ENCODE measurements at places on chromosomes 12 and 14.
A peak's percentile ranks its signal among the peaks of the same experiment; 100 is the strongest.

DNA sequence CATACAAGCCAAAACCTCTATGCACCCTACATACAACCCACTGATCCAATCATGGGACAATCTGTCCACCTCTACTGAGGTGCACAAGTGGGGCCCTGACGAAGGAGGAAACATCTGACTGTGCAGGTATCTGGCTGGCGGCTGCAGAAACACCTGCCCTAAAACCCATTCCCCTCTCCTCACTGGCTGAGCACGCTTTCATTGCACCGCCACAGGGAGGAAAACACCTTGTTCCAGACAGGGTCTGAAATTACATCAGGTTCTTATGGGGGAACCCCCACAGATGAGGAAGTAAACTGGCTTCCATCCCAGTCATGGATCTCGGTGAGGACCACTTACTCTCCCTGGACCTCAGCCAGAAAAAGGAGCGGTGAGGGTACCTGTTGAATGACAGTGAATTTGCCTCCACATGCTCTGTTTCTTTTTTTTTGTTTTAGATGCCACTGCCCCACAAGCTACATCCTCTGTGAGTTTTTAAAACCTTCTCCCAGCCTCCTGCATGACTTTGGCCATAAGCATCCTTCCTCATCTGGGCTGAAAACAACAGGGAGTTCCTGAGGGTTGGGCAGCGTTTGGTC, 23.8 kb upstream of the DGLUCY start:
- no peak for DNase-seq

DNA sequence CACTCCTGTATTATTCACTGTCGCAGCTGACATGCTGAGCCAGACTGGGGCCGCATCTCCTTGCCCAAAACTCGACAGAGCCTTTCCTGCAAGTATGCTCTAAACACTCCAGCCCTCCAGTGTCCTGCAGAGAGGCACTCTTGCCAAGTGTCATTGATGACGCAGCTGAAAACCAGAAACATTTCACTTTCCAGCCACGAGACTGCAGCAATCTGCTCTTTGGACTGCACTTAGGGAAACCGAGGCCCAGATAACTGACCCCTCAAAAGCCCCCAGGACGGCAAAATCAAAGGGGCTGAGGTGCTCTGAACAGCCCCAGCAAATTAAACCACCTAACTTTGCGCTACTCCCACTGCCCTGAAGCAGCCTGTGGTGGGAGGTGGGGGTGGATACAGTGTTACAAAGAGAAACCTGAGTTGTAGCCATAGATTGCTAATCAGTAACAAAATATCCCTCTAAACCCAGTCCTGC, 2.6 kb downstream of the CCDC85C start:
- no peak for DNase-seq

- DNase-seq = no peak
Observed at GRCh38 chr12:31207799-31208465, 118.0 kb downstream of the SINHCAF start.

DNA sequence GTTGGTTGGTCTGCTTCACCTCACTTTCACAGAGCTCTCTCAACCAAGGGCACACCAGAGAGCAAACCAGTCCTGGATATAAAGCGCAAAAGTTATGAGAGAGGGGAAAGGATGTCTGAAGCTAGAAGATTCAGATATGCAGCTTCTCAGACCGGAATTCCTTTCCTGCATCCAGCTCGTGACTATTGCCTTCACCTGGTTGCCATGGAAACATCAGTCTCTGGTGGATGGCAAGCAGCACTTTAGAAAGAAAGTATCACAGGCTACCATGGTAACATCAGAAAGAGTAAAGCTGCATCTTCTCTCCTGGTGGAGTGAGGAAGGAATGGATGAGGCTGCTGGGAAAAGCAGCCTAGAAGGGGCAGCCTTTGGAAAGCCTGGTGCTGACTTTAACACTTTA, 13.7 kb downstream of the REM2 start:
- no peak for DNase-seq

- peak; percentile 89 for DNase-seq
Observed at GRCh38 chr14:89915114-89915878, 39.2 kb downstream of the EFCAB11 start.

- no peak for DNase-seq
Observed at GRCh38 chr12:105960319-105961083, 178.3 kb downstream of the NUAK1 start.

DNA sequence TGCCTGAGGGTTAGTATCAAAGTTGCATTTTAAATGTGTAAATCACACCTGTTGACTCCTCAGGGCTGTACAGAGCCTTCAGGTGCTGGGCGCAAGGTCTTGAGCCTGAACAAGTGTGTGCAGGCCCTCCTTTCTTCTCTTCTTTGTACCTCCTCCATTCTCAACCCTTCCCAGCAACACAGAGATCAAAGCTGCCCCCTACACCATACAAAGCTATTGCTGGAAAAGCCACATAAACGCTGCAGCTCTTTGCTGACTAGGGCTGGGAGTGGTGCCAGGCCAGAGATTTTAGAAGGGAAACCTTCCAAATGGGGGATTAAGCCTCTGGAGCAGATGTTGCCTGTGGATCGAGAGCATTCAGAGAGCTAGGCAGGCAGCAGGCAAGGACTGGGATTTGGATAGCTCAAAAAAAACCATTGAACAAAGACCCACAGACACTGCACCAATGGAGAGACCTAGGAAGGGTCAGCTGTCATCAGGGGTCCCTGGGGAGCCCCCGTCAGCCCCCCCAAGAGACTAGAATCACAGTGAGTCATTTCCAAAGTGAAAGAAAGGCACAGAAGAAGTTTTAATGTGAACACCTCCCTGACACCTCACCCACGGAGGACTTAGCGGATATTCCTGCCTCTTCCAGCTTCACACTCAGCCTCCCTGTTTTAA, 18.2 kb upstream of the SUSD6 start:
- peak; percentile 93 for DNase-seq

DNA sequence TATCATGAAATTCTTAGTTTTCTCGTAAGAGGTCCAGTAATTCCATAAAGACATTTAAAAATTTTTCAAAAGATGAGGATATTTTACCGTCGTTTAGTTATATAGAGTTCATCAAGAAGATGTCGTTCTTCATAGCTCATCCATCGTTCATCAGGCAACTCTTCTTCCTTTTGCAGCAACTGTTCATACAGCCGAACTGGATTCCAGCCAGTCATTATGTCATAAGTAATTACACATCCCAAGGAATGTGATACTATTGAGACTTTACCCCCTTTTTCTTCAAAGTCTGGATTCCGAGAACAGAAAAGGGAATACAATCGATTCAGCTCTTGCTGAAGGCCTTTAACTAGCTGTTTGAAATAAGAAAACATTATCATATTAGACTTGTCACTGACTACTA, 90.3 kb downstream of the DDHD1 start:
- DNase-seq = peak; percentile 80

GRCh38 chr14:26200687-26201086, 397.1 kb downstream of the NOVA1 start:
- no peak for DNase-seq

DNA sequence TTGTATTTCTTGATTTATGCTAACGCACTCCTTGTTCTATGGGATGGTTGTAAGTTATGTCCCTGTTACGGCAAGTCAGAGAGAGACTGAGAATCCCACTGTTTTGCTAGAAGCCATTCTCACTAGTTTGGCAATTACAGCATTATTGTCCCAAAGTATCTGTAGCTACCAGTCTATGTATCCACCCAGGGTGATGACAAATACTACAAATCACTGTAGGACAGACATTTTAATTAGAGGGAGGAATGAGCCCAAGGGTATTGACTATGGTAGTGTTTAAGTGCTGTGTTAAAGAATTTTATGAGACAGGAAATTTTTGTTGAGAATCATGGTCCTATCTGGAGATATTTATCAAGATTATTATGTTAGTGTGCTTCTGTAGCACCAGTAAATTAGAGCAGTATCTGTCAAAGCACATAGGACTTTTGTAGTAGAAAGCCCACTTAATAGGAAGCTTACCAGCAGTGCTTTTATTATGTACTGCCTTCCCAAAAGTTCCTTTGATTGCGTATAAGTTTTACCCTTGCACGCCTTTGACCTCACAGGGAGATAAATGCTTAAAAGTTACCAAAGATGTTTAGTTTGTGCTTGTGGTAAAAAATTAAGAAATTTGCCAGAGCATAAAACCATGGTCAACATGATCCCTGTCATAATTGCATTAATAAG, 10.7 kb downstream of the PRKCH start:
- no peak for DNase-seq

DNA sequence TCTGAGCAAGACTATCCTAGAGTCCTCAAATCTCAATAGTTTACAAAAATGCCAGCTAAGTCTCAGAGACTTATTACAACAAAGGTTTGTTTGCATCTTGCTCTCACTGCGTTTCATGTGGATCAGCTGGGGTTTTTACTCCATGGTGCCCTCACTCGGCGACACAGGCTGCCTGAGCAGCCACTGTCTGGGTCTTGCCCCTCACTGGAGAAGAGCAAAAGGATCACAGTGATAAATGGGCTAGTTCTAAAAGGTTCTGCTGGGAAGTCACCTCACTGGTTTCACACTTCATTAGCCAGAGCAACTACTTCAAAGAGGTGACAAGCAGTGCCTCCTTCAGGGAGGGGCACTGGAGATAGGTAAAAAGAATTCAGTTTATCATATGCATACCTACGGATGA, 392.0 kb downstream of the RPL10L start:
- DNase-seq = no peak
